ENCODE measurements at places on chromosomes 7 and 10.

DNA sequence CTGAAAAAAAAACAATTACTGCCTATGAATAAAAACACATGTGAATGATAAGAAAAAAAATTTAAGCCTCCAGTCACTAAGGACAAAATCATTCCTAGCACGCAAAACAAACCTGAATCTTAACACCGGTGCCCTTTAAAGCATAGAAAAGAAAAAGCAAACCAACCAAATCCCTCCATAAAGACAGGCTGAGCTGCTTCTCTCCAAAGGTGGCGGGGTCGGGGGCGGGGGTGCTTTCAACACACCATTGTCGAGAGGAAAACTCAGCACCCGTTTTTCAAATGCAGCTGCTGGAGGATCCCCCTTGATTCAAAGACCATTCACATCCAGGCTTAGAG, 1.4 kb downstream of the ST8SIA6 start:
- DNase-seq: no peak
- no peak overlapping the region for H3K27ac ChIP-seq
- peak overlapping the region; percentile 29 for H3K4me3 ChIP-seq
- peaks cover 5% of the 10 kb centered on the region for H3K4me1 ChIP-seq

- no peaks in the 10 kb centered on the region for H3K4me1 ChIP-seq
- no peaks in the 10 kb centered on the region for H3K27me3 ChIP-seq
- no peaks in the 10 kb centered on the region for H3K36me3 ChIP-seq
These were observed 7.7 kb downstream of the NPC1L1 start for GRCh38 chr7:44533301-44534055.

GRCh38 chr10:71840177-71840957, 10.7 kb downstream of the PSAP start:
- peak; percentile 77 for DNase-seq
- H3K27me3 ChIP-seq: no peaks in the 10 kb centered on the region
- peak overlapping the region; percentile 83 for H3K27ac ChIP-seq

DNA sequence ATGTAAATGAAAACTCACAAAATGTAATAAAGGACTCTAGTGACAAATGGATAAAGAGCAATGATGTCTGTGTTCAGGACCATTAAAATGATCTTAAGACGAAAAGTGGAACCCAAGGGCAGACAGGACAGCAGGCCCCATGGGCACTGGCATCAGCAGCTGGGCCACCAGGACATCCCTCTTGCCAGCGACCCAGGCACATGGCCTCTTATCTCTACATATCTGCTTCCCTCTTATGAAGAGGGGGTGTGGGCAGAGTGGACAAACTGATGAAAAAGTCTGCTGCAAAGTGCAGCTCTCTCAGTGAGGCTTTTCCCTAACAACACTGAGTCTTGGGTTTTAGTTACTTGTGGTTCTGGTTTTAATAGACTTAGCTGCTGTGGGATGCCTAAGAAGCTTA, 44.8 kb upstream of the ANKRD1 start:
- H3K4me1 ChIP-seq: no peaks in the 10 kb centered on the region
- no peaks in the 10 kb centered on the region for H3K27me3 ChIP-seq
- no peaks in the 10 kb centered on the region for H3K36me3 ChIP-seq

DNA sequence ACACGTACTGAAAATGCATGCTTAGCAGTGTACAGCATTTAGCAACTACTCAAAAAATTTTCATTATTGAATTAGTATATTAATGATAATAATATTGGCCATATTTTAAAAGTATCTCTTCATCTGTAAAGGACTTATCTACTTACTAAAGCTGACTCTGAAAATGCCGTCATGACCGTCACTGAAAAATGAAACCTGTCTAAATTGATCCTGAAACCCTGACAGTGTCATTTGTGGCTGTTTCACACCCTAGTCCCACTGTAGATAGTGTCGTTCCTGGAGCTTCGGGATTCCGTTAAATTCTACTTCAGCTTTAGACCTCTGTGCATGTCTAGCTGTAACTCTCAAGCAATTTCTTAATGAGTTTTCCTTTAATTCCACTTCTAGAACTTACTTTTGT, 35.8 kb upstream of the EZH2 start:
- no peak overlapping the region for H3K4me3 ChIP-seq
- DNase-seq: no peak
- H3K4me1 ChIP-seq: no peaks in the 10 kb centered on the region
- no peaks in the 10 kb centered on the region for H3K36me3 ChIP-seq
- H3K27ac ChIP-seq: no peak overlapping the region
- H3K27me3 ChIP-seq: no peaks in the 10 kb centered on the region

DNA sequence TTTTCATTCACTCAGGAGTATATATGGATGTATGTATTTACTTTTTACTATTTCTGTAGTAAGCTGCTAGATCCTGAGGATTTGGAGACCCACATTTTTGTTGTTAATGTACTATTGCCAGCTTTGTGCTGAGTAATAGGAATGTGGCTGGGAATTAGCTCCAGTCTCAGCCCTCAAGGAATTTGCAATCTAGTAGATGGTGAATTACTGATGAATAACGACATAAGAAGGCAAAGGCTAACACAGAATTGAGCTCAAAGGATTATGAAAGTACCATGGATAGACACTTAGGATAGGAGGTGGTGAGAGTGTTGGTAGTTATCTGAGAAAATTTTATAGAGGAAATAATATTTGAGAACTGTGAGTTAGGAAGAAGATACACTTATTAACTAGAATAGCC, 19.9 kb downstream of the CASD1 start:
- H3K27me3 ChIP-seq: no peaks in the 10 kb centered on the region
- H3K4me3 ChIP-seq: no peak overlapping the region
- H3K27ac ChIP-seq: no peak overlapping the region
- DNase-seq: no peak
- no peaks in the 10 kb centered on the region for H3K36me3 ChIP-seq
- no peaks in the 10 kb centered on the region for H3K4me1 ChIP-seq

GRCh38 chr7:2721842-2722241, 33.8 kb downstream of the AMZ1 start:
- H3K36me3 ChIP-seq: no peaks in the 10 kb centered on the region
- no peak overlapping the region for H3K4me3 ChIP-seq
- DNase-seq: no peak
- H3K4me1 ChIP-seq: peaks cover 5% of the 10 kb centered on the region
- no peak overlapping the region for H3K27ac ChIP-seq

DNA sequence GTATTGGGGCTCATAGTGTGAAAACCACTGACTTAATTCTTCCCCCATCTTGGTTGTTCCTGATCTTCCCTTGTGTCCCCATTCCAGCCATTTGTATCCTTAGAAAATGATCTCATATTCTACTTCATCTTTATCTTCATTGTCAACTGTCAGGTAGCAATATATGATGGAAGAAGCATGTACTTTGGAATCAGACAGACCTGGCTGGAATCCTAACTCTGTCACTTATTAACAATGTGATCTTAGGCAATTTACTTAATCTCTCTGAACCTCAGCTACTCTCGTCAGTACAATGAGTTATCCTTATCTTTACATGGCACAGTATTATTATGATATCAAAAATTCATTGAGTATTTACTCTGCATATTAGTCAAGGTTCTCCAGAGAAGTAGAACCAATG, 10.1 kb downstream of the CFTR start:
- H3K4me1 ChIP-seq: no peaks in the 10 kb centered on the region
- H3K27me3 ChIP-seq: no peaks in the 10 kb centered on the region
- no peak for DNase-seq

GRCh38 chr10:73892310-73893030, 18.1 kb upstream of the CAMK2G start:
- DNase-seq: no peak
- H3K27me3 ChIP-seq: no peaks in the 10 kb centered on the region
- no peak overlapping the region for H3K4me3 ChIP-seq
- peaks cover 16% of the 10 kb centered on the region for H3K4me1 ChIP-seq

- no peak overlapping the region for H3K27ac ChIP-seq
- H3K27me3 ChIP-seq: no peaks in the 10 kb centered on the region
- peaks cover 27% of the 10 kb centered on the region for H3K4me1 ChIP-seq
- no peak overlapping the region for H3K4me3 ChIP-seq
- H3K36me3 ChIP-seq: no peaks in the 10 kb centered on the region
These were observed 24.0 kb downstream of the WASL start for GRCh38 chr7:123724817-123725253.

GRCh38 chr10:116207690-116208089, 65.3 kb downstream of the GFRA1 start:
- H3K27ac ChIP-seq: no peak overlapping the region
- H3K4me1 ChIP-seq: peaks cover 12% of the 10 kb centered on the region
- H3K27me3 ChIP-seq: no peaks in the 10 kb centered on the region
- H3K36me3 ChIP-seq: no peaks in the 10 kb centered on the region
- H3K4me3 ChIP-seq: no peak overlapping the region

DNA sequence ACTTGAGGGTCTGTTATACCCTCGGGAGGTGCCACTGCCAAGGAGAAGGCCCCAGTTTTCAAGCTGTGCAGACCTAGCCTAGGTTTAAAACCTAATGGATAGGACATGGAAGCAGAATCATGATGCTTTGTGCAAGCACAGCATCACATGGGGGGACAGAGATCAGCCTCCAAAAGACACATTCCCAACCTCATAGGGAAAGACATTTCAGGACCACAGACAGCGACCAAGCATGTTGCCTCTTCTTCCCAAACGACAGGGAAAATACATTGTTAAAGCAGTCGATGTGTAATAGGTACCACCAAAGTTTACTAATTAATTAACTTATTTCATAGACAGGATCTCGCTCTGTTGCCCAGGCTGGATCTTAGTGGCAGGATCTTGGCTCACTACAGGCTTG, 573.9 kb downstream of the TCERG1L start:
- no peak overlapping the region for H3K27ac ChIP-seq
- no peaks in the 10 kb centered on the region for H3K36me3 ChIP-seq
- H3K27me3 ChIP-seq: no peaks in the 10 kb centered on the region
- H3K4me3 ChIP-seq: no peak overlapping the region
- DNase-seq: no peak

DNA sequence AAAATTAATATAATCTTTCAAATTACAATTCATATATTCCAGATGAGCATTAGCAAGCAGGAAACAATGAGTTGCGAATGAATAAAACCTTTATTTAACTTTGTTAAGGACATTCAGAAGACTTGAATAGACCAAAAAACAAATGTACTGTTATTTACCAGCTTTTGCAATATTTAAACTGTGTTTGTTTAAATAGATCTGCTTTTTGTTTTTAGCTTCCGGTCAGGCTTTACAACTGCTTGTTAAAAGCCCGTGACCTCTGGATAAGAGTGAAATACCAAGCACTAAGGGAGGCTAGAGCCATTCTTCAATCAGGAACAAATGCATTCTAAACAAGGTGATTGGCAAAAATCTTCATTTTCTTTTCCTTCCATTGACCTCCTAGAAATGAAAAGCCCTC, 184.9 kb upstream of the GNAI1 start:
- H3K36me3 ChIP-seq: no peaks in the 10 kb centered on the region
- no peaks in the 10 kb centered on the region for H3K4me1 ChIP-seq
- no peak for DNase-seq
- no peak overlapping the region for H3K4me3 ChIP-seq

DNA sequence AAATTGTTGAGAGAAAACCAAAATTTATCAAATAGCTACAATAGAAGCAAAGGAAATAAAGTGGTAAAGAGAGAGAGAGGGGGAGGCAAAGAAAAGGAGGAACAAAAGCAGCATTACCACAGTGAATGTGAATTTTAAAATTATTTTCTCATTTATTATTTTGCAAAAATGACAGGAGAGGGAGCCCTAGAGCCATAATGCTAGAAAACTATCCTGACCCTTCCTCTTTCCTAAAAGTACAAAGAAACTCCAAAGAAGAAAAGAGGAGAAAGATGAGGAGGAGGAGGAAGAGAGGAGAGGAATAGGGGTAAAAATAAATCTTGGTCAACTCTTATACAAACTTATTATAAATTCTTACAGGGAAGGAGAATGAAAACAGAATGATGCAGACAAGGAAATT, 921.5 kb downstream of the NRG3 start:
- no peaks in the 10 kb centered on the region for H3K27me3 ChIP-seq
- no peak overlapping the region for H3K27ac ChIP-seq
- H3K36me3 ChIP-seq: no peaks in the 10 kb centered on the region

DNA sequence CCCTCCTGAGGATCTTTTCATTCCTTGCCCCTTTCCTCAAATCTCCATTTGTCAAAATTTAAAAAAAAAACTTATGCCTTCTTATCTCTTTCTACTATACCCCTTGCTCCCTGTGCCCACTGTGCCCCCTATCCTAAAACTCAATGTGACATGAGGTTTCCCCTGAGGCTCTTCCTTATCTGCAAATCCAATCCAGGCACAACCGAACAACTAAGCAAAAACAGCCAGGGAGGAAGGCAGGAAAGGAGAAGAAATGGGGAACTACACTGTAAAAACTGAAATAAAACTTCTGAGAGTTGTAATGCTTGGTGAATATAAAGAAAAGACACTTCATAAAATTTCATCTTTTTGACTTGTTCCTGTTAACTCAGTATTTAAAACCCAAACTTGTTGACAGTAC, 54.2 kb downstream of the CRPPA start:
- no peak overlapping the region for H3K4me3 ChIP-seq
- H3K27ac ChIP-seq: peak overlapping the region; percentile 6
- no peak for DNase-seq
- H3K27me3 ChIP-seq: no peaks in the 10 kb centered on the region
- H3K36me3 ChIP-seq: no peaks in the 10 kb centered on the region

DNA sequence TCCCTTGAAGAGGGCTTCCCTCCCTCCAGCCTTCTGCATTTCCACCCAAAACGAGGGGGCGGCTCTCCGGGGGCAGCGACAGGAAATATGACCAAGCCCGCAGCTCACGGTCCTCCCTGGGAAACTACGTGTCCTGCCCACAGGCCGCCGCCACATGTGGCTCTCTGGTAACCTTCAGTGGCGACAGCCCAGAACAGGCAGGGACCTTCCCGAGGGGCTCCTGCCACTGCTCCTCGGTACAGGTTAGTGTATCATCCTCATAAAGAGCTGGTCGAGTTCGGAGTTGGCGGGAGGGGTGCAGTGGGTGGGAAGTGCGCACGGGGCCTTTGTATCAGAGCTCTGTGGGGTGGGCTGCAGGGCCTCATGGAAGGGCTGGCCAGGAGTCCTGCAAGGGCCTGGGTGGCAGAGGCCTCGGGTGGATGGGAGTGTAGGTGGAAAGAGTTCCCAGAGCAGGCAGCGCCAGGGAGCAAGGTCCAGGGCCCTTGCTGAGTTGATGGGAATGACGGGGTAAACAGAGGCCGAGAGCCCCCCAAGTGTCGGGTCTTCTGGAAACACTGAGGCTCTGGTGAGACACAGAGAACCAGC, 66.0 kb downstream of the TCERG1L start:
- H3K4me1 ChIP-seq: no peaks in the 10 kb centered on the region
- no peaks in the 10 kb centered on the region for H3K27me3 ChIP-seq
- DNase-seq: no peak
- H3K36me3 ChIP-seq: no peaks in the 10 kb centered on the region
- no peak overlapping the region for H3K27ac ChIP-seq

- no peak overlapping the region for H3K27ac ChIP-seq
- no peak overlapping the region for H3K4me3 ChIP-seq
- H3K4me1 ChIP-seq: peaks cover 26% of the 10 kb centered on the region
- H3K36me3 ChIP-seq: no peaks in the 10 kb centered on the region
These were observed 13.8 kb upstream of the RFC2 start for GRCh38 chr7:74267756-74268565.

DNA sequence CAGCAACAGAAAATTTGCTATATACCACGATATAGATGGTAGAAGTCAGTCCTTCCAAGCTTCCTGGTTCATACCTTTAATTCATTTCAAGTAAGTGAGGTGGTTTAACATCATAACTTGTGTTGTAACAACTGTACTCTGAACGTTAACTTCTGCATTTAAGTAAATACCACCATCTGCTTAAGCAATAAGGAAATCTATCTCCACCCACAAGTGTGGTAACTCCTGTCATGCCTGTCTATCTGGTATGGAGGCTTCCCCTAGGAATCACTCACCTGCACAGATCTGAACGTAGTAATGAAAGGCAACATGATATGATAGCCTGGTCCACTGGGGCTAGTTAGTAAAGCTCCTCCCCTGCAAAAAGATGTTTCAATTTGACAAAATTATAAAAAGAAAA, 2.3 kb downstream of the ERLIN1 start:
- H3K4me1 ChIP-seq: no peaks in the 10 kb centered on the region
- no peak for DNase-seq
- no peaks in the 10 kb centered on the region for H3K27me3 ChIP-seq
- no peak overlapping the region for H3K27ac ChIP-seq
- H3K36me3 ChIP-seq: no peaks in the 10 kb centered on the region
- no peak overlapping the region for H3K4me3 ChIP-seq
